Activated CD8-positive, alpha-beta memory T cell treated with anti-CD3 and anti-CD28 coated beads for 4 hours (primary cell): ENCODE measurements at places on chromosomes 7 and 10.

DNA sequence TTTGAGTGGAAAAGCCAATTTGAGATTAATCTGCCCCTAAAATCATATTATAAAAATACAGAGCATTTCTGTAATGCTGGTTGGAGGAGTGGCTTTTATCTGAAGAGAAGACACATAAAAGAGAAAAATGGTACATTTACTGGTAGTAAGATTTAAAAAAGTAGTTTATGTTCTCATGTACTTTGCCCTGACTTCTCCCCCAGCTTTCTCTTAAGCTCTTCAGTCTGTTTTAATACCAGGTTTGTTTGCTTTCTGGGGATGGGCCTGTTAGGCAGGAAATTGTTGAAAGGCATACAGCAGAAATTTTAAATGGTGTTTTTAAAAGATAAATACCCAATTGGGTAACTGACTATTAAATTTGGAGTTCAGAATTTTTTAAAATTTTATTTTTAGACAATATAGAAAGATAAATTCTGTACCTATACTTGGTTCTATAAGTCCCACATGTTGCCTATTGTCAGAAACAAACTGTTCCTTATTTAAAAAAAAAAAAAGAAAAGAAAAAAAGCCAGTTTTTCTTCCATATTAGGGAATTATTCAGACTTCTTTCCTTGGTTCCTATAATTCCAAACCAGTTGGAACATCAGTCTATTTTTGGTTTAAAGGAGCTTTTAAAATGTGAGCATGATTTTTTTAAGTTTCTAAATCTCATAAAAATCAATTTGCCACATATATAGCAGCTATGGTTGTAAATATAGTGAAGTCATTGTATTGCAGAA lies 136.6 kb downstream of the ARID5B start:
- DNase-seq, result no peak

DNA sequence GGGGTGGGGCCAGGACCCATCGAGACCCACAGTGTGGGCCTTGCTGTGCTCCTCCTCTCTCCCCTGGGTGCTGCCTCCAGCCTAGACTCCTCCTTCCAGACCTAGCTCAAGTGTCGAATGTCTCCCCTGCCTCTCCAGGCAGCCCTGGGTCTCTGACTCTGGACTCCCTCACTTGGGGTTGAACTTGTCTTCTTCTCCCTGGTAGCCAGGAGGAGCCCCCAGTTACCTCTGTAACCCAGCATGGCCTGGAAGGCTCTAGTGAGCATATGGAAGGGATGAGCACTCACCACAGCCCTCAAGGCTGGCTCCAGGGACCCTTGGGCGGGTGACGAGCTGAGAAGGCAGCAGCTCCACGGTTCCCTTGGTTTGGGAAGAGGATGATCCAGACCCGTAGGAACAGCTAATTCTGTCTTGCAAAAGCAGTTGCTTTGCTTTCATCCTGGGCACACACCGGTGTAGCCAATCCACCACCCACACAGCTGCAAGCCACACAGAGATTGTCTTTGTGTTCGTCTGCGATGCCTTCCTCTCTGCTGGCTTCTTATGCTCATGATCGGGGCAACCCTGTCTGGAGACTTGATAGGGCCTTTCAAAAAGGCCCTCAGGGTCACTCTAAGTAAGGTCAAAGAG lies 52.3 kb upstream of the ANTXRL start:
- no peak for DNase-seq

GRCh38 chr7:45578467-45578866 lies 4.3 kb downstream of the ADCY1 start:
- DNase-seq, result no peak

DNA sequence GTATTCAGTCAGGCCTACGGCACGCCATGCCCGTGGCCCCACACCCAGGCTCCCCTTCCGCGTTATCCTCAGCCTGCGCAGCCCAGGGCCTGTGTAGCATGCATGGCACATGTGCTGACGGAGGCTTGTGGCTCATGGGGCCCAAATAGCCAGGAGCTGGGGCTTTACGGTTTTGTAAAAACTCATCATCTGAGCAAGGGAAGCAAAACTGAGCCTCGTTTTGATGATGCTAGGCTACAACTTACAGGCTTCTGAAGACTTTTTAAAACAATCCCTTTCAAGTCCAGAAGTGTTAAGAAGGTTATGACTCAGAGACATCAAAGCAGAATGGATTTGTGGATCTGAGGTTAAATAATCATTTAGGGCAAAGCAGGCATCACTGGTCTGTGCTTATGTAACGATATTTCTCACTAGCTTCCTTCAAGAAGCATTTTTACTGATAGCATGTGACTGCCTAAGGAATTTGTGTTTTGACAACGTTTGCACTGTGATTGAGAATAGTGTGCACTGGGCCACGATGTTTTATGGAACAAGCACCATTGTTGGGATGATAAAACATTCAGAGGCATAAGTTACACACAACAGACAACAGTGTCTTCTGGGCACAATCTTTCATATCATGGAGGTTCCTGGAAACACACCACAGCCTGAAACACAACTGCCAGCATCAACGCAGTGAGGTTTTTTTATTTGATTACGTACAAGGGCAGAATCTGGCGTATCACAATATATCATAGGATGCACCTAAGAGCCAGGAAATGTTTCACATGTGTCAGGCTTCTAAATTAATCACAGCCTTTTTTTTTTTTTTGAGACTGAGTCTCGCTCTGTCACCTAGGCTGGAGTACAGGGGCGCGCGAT lies 274.3 kb downstream of the CCDC3 start:
- DNase-seq, result no peak

DNA sequence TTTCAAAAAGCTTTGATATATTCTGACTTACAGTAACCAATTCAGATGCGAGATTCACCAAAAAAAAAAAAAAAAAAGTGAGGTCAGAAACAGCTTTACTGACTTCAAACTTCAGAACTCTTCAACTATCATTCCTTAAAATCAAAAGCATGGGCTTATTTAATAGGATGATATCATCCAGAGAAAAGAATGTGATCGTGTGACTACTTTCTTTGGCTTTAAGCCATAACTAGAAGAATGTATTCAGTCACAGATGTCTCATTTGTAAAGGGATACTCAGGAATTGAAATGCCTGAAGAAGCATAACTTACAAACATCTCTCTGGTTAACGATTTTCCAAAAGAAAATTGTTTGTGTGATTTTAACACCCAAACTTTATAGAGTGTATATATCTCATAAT lies 11.5 kb downstream of the TPK1 start:
- no peak for DNase-seq

DNA sequence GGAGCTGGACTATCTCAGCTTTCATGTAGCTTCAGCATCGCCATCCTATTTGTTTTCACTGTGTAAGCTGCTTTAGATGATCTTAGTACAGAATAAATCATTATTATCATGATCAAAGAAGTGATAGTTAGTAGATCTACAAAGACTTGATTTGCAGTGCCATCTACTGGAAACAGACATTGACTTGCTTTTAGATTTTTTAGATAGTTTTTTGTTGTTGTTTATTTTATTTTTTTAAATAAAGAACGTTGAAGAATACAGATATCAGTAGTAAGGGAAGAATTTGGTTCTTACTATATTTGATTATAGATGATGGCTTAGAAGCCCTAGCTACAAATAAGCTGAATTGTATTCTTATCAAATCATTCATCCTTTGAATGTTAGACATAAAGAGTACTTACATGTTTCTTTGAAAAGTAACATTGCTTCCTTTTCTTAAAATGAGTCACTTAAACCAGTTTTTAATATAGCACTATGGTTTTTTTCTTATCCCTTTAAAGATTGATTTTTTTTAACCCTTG lies 6.3 kb upstream of the SFMBT2 start:
- no peak for DNase-seq

GRCh38 chr10:30819341-30820181 lies 190.0 kb upstream of the LYZL2 start:
- DNase-seq, result no peak

DNA sequence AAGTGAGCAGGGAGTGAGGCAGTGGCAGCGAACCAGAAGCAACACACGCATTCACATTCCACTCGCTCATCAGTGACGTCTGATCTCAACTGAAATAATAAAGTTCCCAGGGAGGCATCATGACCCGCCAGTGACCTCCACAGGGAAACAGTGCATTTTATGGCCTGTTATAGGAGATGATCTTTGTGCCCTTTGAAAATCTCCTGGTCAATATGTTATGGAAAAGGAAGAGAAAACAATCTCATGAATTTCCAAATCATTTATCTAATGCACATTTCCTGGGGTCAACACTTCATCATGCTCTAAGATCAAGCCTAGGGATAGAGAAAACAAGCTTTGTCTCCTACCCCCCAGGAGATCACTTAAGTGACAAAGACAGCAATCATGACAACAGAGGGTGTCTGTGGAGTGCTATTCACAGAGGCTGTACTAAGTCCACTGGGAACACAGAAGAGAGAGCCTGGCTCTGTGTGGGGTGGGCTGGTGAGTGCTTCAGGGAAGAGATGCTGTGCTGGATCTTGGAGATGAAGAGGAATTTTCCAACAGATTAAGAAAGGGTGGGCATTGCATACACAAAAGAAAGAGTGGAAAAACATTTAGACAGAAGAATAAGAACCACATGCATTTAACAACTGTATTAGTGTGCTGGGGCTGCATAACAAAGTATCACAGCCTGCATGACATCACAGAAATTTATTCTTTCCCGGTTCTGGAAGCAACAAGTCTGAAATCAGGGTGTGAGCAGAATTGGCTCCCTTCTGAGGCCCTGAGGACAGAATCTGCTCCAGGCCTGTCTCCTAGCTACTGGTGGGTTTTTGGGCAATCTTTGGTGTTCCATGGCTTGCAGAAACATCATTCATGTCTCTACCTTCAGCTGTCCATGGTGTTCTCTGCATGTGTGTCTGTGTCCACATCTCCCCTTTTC lies 613.9 kb upstream of the IGFBP3 start:
- DNase-seq, result no peak

- no peak for DNase-seq
Observed at GRCh38 chr7:66694286-66694685, 46.2 kb upstream of the RABGEF1 start.

- no peak for DNase-seq
Observed at GRCh38 chr7:17530741-17531421, 232.4 kb downstream of the AHR start.

- no peak for DNase-seq
Observed at GRCh38 chr10:4639960-4640359, 186.0 kb upstream of the AKR1E2 start.

DNA sequence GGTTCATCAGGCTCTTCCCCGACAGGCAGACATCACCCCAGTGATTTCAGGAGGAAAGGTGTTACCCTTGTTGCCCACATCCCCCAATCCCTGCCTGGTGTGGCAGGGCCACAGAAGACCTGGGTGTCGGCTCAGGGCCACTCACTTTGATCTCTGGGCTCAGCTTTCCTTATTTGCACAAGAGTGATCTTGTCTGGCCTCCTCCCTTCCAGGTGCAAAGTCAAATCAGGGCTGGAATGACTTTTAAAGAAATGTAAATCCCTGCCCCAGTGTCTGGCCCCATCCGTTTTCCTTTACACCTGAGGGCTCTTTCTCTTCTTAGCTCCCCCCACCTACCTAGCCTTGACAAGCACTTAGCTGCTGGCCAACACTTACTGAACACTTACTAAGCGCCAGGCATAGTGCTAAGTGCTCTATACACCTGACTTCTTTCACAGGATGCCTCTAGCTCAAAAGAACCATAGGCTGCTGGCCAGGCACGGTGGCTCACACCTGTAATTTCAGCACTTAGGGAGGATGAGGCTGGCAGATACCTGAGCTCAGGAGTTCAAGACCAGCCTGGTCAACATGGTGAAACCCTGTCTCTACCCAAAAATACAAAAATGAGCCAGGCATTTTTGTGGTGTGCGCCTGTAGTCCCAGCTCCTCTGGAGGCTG lies 979 bp upstream of the NODAL start:
- no peak for DNase-seq

DNA sequence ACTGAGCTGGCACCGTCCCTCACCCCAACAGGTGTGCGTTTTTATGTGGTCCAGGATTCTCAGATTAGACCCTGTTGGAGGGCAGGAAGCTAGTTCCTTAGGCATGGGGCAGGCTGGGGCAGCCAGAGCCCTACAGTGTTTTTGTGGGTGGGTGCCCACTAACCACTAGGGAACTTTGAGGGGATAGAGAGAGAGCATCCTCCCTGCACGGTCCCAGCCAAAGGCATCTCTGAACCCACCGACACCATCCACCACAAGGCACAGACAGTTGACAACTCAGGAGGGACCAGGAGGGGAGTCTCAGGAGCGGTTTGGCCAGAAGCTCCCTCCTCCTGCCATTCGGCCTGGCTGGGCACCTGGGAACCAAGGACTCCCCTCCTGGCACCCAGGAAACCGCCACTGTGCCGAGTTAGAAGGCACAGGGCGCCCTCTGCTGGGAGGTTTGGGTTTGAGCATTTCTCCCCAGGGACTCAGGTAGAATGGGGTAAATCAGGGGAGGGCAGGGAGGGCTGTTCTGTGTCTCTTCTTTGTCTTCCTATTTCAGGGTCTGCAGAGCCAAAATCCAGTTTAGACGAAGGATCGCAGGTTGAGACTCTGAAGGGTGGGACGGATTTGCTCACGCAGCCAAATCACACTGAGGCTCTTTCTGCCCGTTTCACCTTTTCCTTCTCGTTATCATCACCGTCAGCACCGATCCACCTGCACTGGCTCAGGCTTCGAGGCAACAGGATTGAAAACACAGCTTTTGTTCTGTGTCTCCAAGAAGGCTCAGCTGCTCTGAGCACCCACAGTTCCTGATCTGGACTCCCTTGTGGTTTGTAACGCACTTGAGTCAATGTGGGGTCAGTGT lies 84.8 kb upstream of the COL13A1 start:
- no peak for DNase-seq

DNA sequence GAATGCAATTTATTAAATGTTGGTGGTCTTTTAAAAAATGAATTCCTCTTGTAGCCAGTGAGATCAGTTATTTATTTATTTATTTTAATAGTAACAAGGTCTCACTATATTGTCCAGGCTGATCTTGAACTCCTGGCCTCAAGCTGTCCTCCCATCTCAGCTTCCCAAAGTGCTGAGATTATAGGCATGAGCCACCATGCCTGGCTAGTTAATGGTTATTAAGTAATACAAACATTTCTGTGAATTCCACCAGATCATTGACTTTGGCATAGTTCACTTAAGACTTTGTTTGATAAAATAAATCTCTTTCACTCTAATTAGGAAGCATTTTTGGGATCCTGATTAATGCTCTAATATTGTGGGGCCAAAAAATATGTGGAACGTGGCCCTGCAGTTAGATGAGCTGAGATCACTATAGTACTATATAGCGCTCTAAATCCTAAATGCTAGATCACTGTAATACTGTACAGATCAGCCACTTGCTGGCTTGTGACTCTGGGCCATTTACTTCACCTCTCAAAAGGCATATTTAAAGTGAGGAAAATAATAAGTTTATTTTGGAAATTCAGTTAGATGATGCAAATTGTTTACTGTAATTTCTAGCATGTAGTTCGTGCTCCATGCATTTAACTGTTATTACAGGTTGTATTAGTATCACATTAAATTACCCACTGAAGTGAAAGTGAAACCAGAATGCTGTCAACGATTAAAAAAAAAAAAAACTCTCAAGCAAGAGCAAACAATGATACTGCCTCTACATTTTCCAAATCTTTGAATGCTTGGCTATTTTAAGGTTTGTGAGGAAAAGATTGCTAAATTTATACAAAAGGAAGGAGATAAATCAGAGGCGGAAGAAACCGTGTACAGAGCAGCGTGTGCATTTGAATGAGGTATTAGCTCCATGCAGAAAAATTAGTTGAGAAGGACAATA lies 15.9 kb upstream of the FAS start:
- no peak for DNase-seq

GRCh38 chr7:117017702-117018266 lies 64.5 kb downstream of the ST7 start:
- DNase-seq, result no peak
